Stimulated activated CD4-positive, alpha-beta T cell treated with anti-CD3 and anti-CD28 coated beads, Interleukin-2, amount 100 ng/mL, for 24 hours (primary cell): ENCODE measurements at places on chromosomes 6 and 20.
A peak's percentile ranks its signal among the peaks of the same experiment; 100 is the strongest.

GRCh38 chr6:16327777-16328325 lies 89.5 kb downstream of the GMPR start:
- DNase-seq: no peak

- no peak for DNase-seq
Observed at GRCh38 chr6:147839708-147840610, 331.5 kb downstream of the SAMD5 start.

GRCh38 chr6:83098589-83098988 lies 31.1 kb downstream of the DOP1A start:
- no peak for DNase-seq

GRCh38 chr6:169669147-169669546 lies 32.7 kb downstream of the WDR27 start:
- no peak for DNase-seq

DNA sequence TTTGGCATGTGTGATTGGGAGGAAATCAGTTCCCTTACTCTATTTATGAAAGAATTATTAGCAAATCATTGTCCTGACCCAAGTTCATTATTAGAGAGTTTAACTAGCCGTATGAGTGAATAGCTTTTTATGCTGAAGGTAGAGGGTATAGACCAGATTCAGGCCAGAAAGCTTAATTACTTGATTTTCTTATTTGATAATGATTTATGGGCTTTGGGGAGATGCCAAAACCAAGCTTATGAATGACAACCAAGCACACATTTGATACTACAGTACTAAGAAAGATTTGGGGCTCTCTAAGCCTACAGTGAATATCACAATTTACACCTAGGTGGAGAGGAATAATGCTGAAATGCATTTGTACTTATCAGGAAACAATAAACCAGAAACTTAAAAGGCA lies 193.2 kb downstream of the ARHGAP18 start:
- DNase-seq: no peak

- no peak for DNase-seq
Observed at GRCh38 chr6:4384656-4385055, 249.3 kb upstream of the ECI2 start.

GRCh38 chr6:41059556-41059955 lies 6.6 kb downstream of the APOBEC2 start:
- no peak for DNase-seq

DNA sequence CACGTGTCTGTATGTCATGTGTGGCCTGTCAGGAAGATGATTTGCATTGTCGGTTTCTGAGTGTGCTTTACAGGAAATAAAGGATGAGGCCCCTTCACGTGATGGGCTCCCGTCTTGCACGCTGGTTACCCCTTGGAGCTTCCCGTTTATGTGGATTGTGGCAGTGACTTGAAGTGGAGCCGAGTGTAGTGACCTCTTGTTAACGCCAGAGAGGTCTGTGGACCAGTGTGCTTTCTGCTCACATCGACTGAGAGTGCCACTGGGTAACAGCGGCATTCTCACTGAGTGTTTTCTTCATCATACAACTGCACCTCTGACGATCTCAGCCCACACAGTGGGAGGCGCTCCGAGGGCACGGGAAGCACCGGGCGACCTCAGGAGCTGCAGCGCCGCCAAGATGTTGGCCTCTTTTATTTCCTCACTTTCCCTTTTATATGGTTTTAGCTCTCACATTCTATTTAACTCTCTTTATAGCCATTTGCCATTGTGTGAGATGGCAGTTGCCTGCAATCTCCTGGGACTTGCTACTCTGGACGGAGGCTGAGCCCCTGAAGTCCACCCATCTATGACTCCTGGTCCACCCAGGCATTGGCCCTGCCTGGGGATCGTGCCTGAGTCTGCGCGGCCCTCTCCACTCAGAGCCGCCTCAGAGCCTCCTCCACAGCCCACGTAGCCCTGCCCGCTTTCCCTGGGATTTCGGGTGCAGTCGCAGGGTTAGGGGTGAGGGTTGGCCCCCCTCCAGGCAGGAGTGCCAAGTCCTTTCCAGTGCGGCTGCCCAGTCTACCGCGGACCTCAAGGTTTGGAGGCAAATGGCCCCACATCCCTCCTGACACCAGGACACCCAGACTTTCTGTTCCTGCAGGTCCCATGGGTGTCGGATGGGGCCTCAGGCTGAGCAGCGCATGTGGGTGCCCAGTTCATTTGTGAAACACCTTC lies 238.9 kb downstream of the ERMARD start:
- peak; percentile 65 for DNase-seq

- DNase-seq: no peak
Observed at GRCh38 chr6:159017757-159018559, 18.0 kb upstream of the RSPH3 start.

- peak; percentile 52 for DNase-seq
Observed at GRCh38 chr20:32231847-32232246, 24.2 kb downstream of the POFUT1 start.

DNA sequence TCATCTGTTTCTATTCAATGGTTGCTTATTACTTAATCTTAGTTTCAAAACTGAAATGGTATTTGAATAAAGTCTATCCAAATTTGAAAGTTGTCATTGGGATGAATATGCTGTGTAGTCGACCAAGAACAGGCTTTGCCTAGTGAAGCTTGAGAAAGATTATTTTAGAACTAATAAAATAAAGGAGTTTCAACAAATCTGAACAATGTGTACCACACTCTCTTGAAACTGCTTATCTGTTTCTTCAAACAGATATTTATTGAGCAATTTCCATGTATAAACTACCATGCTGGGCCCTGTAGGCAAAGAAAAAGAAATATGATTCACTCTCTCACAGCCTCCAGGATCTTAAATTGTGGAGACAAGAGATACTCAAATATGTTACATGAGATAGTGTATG lies 174.4 kb downstream of the OGFRL1 start:
- DNase-seq: no peak

- no peak for DNase-seq
Observed at GRCh38 chr20:9517297-9518162, 3.1 kb downstream of the LAMP5 start.

- no peak for DNase-seq
Observed at GRCh38 chr20:53739799-53740785, 146.5 kb upstream of the ZNF217 start.

DNA sequence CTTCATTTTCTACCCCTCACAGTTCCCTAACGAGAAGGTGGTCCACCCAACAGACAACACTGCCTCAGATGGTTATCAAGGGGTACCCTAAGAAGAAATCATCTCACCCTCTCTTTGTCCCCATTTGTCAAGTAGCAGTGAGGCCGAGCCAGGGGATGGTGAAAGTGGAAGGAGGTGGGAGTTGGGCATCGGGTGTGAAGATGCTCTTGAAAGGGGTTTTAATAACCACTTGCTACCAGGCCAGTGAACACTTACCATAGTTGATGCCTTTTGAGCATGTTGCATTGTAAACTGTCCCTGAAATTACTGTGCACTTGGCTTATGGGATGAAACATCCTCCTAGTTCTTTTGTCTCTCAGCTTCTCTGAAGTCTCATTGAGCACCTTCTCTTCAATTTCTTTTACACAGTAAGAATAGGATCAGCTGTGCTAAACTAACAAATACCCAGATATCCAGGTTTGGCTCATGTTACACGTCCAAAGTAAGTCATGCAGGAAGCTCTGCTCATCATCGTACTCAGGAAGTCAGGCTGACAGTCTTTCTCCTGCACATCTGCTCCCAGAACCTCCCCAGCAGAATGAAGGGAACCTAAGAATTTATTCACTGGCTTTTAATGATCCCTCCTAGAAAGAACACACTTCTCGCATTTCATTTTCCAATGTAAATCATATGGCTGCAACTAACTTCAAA lies 13.3 kb downstream of the HLA-DPB1 start:
- no peak for DNase-seq

- DNase-seq: no peak
Observed at GRCh38 chr20:51720384-51720783, 47.8 kb downstream of the ATP9A start.

- DNase-seq: no peak
Observed at GRCh38 chr6:115310156-115310555, 750.5 kb downstream of the FRK start.

DNA sequence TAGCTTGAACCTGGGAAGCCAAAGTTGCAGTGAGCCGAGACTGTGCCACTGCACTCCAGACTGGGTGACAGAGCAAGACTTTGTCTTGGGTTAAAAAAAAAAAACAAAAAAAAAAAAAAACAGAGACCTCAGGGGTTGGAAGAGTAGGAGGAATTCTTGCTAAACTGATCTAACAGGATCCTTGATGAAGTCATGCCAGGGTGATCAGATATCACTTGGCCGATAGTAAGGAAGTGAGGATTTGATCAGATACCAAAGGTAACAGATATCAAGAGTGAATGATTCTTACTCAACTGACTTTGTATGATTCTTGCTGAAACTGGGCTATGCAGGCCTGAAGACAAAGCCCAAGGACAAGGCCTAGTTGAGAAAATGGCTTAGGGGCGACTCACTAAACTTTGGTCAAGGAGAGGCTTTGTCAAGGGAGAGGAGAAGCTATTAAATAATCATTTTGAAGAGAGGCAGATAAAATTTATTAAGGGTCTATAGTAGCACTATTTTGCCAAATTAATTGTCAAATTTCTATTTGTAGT lies 624.7 kb downstream of the UTRN start:
- DNase-seq: no peak

- no peak for DNase-seq
Observed at GRCh38 chr6:149440735-149441671, 40.9 kb downstream of the SUMO4 start.

GRCh38 chr6:30615958-30616810 lies 859 bp downstream of the PPP1R10 start:
- DNase-seq: no peak

DNA sequence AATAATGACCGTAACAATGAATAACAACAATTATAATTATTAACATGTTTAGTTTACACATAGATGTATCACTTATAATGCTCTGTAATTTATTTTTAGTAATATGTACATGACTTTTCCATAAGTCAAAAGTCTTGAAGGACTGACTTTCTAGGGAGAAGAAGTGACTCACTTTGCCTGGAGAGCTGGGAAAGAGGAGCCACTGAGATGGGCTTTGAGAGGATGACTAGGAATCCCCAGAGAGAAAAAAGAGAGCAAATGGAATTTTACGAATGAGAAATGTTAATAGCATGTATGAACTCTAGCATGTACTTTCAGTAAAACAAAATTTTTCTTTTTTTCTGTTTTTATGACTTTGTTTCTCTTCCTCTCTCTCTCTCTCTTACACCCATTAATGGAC lies 67.8 kb upstream of the RALY start:
- no peak for DNase-seq

GRCh38 chr6:91562955-91563354 lies 976.1 kb upstream of the MAP3K7 start:
- no peak for DNase-seq

DNA sequence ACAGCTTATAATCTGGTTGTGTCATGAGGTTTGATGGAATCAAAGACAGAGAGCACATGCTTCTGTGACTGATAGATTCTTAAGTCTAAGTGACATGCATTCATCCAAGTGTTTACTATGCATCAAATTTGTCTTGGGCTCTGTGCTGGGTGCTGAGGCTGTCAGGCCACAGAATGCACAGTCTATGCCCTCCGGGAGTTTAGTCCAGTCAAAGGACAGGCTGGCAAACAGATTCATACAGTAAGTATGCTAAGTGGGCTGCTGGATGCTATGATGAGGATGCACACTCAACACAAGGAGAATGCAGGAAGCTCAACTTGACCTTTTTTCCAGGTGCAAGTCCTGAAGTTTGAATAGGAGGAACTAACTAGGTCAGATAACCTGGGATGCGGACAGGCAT lies 146.7 kb downstream of the UST start:
- DNase-seq: no peak

GRCh38 chr6:20153194-20153593 lies 59.1 kb downstream of the MBOAT1 start:
- no peak for DNase-seq

DNA sequence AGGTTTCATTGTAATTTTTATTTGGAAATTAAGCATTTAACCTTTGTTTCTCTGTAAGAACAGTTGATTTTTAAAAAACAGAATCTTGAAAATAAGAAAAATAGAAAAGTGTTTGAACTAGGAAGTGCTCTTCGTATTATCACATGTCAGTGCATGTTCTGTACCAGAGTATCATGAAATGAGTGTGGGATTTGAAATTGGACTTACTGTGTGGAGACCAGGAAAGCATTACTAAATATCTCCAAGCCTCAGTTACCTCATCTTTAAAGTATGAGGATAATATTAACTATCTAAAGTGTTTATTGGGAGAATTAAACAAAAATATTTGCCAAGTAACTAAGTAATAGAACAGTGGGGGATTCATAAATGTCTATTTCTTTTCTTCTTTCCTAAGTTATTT lies 156.9 kb upstream of the FLRT3 start:
- DNase-seq: no peak

GRCh38 chr6:167031082-167031709 lies 32.0 kb downstream of the CEP43 start:
- DNase-seq: no peak

DNA sequence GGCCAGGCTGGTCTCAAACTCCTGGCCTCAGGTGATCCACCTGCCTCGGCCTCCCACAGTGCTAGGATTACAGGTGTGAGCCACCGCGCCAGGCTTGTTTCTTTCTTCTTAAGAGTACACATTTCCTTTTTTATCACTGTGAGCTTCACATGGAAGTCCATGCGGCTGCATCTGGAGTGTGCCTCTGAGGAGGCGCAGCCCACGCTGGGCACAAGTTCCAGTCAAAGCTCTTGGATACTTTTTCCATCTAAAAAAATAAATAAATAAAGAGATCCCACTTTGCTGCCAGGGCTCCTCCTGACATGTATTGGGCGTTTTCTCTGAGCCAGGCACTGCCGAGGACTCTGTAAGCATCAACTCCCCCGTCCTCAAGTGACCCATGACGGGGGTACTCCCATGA lies 123.0 kb downstream of the PREX1 start:
- DNase-seq: no peak

DNA sequence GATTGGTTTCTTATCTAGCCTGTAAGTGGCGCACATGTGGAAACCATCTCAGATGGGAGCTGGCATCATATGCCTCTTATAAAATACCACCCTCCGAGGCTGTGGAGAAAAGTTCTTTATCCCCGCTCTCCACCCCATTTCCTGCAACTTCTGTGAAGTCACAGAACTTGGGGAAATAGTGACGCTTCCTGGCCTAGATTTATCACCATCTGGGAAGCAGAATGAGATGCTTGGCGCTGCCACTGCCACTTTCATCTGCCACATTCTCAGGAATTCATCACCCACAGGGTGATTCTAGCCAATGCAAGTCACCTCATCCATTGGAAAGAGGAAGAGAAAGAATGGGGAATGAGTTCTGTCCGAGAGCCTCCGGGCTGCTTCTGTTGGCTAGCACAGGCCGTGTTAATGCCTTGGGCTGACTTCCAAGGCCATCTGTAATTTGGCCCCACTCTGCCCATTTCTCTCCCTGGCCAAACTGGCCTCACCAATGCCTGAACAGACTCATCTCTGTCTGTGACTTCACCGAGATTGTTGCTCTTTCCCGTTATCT lies 148.8 kb upstream of the SOX4 start:
- no peak for DNase-seq

GRCh38 chr20:36823121-36823520 lies 49.6 kb upstream of the DSN1 start:
- DNase-seq: no peak

DNA sequence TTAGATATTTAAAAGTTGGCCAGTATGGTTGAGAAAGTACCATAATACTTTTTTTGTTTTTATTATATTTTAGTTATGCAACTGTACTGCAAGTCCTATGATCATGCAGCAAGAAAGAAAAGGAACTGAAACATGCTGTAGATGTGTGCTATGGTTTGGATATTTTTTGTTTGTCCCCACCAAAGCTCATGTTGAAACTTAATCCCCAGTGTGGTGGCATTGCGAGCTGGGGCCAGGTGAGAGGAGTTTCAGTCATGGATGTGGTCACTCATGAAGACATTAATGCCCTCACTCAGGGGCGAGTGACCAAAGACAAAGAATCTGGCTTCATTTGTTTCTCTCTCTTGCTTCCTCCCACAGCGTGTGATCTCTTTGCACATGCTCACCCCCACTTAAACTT lies 393.9 kb downstream of the PAX1 start:
- no peak for DNase-seq
